ENCODE measurements at places on chromosomes 1 and 21. TPM values are rescaled to one million over a fixed set of nuclear protein-coding genes. Genes with fewer than 3 reads are reported as not detected.

GRCh38 chr1:70895531-70895930 is 152.1 kb downstream of the PTGER3 start:
- no peak for DNase-seq

DNA sequence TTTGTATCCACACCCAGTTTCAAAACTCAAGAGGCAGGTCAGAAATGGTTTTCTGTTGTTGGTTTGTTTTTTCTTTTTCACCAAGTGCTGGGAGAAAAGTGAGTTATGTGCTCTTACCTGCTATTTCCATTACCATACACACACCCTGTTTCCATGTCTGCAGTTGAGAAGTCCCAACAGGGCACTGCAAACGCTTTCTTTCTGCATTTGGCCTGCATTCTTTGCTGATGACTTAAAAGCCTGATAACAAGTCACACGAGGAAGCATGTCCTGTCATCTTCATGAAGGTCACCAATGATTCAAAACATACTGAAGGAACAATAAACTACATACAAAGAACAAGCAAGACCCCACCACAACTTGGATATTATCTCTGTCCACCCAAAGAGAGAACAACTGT is 24.8 kb upstream of the KCNE1 start:
- no peak for DNase-seq

GRCh38 chr1:214027498-214027897 is 39.7 kb downstream of the PROX1 start:
- no peak for DNase-seq

PGLYRP4 gene
- not detected for total RNA-seq

SPRR3 gene
- not detected for total RNA-seq

DNA sequence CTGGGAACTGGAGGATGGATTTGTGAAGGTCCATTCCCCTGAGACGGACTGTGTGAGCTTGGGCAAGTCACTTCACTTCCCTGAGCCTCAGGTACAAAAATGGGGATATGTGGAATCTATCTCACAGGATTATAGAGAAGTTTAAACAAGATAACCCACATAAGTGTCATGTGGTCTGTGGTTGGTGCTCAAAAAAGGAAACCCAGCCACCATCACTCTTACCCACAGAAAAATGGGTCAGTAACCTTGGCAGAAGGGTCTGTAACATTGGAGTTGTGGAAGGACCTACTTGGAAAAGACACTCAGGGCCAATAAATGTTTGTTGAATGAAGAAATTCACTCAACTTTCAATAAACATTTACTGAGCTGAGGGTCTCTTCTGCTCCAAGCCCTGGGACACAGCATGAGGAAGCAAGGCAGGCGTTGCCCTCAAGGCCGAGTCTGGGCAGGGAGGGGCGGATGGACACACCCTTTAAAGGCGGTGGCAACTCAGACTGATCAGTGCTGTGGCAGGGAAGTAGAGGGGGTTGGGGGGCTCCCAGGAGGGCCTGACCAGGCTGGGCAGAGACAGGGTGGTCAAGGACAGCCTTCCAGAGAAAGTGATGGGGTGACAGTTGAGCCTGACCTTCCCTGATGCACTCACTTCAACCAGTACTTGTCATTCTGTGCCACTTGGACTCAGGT is 66.7 kb upstream of the ACOT11 start:
- no peak for DNase-seq

RASAL2 gene
- total RNA-seq: 38.4 TPM

CFAP107 gene
- total RNA-seq: not detected

PLA2G2C gene
- not detected for total RNA-seq

DNA sequence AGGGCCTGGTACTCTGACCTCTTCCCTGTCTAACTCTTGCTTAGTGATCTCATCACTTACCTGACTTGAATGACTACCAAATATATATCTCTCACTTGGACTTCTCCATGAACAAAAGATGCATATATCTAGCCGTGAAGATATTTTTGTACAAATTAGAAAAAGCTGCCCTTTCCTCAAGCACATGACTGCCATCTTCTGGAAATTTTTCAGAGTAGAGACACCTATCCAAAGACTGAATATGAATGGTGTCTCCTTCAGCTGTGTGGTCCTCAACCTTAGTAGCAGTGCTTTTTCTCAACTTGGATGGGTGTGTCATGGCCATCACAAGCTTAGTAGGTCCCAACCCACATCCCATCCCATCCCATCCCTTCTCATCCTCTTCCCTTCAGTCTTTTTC is 142.3 kb downstream of the DNM3 start:
- DNase-seq: no peak

DNA sequence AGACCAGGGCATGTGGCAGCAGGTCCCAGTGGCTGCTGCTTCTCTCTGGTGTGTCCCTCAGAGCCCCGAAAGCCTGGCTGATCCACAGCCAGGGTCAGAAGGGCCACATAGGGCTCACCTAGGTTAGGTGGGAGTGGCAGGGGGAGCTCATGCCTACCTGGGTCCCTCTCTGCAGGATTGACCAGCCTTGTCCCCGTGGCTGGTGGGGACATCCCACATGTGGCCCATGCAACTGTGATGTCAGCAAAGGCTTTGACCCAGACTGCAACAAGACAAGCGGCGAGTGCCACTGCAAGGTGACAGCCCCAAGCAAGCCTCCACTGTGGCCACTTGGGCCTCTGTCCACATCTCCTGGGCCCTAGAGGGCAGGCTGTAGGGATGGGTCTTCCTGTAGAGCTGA is 15.7 kb downstream of the CELSR2 start:
- no peak for DNase-seq

WNT9A gene
- 2.7 TPM for total RNA-seq

- no peak for DNase-seq
These were observed 8.1 kb downstream of the TOR3A start for GRCh38 chr1:179089827-179090482.

DNA sequence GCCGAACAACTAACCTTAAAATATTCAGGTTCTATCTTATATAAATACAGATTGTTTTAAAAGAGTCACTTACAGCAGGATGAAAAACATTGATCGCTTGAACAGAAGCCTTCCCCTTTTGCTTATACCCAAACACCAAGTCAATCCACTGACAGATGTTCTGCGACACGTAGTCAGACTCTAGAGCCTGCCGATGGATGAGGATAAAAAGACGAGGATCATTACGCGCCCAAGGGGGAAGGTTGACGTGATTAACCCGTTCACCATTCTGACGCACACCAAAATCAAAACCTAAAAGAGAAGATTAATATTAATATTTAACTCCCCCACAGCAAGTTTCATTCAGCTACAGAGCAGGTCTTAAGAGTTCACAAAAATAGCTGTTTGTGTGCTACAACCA is 59.4 kb upstream of the GNG4 start:
- no peak for DNase-seq
